CD4-positive, alpha-beta T cell treated with Interleukin-17A for 1 hour (primary cell): ENCODE measurements at places on chromosomes 11 and 22.

GRCh38 chr11:41716862-41717261, 257.4 kb upstream of the LRRC4C start:
- DNase-seq: no peak

- no peak for DNase-seq
Measured at GRCh38 chr11:130088919-130089673, 19.4 kb downstream of the APLP2 start.

DNA sequence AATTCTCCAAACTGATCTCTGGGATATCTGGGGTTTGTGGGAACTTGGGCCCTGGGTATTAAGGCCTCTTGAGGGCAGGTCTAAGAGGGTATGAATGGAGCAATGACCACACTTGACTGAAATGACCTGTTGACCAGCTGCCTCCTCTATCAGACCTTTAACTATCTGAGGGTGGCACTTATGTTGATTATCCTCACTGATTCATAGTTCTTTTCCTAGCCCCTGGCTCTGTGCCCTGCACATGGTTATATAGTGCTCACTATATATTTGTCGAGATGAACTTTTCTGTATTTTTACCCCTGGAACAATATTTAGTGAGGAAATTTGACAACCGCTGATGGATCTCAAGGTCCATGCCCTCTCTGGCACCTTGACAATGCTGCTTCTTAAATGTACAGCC, 305.5 kb upstream of the PLET1 start:
- no peak for DNase-seq

DNA sequence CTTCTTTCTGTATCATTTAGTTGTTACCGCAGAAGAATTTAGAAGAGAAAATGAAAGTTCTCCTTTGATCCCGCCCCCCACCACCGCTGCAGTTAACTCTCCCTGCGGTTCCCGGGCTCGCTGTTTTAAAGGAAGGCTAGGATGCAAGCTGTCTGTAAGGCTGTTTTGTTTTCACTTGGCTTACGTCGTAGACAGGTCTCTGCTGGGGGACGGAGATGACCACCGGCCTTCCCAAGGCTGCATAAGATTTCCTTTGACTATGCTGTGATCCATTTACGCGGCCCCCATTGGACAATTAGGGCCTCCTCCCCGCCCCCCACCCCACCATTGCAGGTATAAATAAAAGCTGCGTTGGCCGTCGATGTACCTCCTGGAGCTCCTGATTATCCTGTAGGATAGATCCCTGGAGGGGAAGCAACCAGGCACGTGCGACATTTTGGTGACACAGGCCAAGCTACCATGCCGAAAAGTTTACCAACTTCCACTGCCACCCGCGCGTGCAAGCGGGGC, 1.4 kb upstream of the CPT1A start:
- DNase-seq: peak; percentile 60

DNA sequence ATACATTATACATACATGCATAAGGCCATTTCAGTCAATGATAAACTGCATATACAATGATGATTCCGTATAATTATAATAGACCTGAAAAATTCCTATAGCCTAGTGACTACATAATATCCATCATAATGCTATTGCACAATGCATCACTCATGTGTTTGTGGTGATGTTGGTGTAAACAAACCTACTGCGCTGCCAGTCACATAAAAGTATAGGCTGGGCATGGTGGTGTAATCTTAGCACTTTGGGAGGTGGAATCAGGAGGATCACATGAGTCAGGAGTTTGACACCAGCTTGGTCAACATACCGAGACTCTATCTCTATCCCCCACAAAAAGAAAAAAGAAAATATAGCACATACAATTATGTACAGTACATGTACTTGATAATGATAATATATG, 163.7 kb upstream of the DDI1 start:
- no peak for DNase-seq

DNA sequence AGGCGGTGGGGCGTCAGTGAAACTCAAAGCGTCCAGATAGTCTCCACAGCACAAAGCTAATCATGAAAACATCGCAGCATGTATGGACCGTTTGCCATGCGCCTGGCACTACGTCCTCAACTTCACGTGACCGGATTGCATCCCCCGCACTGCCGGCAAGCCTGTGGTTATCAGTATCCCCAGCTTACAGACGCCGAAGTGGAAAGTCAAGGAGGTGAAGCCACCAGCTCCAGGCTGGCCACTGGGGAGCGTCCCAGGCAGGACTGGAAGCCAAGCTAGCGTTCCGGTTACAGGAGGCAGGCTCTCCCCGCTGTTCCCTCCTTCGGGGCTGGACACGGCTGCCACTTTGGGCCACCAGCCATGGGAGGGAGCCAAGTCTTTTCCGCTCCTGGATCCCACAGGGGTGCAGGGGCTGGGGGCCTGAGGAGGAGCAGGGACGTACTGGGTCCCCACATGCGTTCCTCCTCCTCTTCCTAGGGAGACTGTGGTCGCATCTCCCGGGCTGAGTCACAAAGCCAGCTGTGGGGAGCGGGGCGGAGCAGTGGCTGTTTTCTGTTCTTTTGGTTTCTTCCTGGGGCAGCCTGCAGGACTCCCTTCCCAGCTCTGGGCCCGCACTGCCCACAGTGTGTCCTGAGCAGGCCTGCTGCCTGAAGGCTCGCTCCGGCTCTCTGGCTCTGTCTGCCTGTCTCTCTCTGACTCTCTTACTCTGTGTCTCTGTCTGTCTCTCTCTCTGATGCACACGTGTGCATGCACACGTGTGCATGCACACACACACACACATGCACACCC, 4.3 kb upstream of the OSBPL5 start:
- no peak for DNase-seq

GRCh38 chr22:35972559-35972958, 56.1 kb downstream of the RBFOX2 start:
- no peak for DNase-seq

GRCh38 chr11:15113381-15113780, 1.3 kb upstream of the INSC start:
- no peak for DNase-seq

GRCh38 chr11:119671051-119671450, 57.9 kb downstream of the NECTIN1 start:
- no peak for DNase-seq

DNA sequence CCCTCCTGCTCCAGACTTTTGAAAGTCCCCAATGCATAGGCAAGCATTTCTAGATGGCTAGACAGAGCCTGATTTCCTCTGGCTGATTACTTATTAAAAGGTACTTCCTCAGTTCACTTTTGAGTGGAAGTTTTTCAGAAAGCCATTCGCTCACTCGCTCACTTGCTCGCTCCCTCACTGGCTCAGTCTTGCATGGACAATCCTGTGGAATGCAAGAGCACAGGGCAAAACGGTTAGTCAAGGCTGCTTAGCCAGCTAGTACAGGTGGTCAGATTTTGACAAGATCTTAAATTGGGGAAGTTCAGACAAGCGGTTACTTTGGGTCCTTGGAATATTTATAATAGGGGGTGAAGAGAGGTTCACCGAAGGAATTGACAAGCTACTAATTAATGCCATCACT, 101.0 kb downstream of the ARL14EP start:
- DNase-seq: no peak

DNA sequence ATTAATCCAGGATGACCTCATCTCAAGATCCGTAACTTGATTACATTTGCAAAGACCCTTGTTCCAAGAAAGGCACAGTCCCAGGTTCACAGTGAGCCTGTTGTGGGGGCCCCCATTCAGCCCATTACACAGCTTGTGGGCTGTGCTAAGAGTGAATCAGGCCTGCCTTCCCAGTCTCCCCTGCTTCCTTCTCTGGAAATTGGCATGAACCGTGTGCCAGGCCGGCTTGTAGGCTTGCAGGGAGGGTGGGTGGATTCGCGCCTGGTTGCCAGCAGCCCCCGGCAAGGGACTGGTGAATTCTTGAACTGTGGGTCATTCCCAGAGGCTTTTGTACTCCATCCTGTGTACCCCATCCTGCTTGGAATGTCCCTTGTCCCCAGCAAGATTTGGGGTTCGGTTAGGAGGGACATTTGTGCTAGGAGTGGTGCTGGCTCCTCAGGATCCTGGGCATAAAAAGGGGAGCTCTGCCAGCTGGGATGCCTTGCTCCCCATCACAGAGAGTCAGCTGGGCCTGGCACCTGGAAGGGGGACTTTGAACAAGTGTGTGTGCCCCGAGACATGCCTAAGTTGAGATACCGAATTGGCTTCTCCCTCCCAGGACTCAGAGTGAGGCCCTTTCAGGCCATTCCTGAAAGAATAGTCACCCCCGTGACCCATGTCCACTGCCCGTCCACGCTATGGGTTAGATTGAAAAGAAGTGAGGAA, 818.2 kb downstream of the BRD1 start:
- no peak for DNase-seq

- peak; percentile 49 for DNase-seq
Measured at GRCh38 chr22:28798810-28799605, 1.4 kb downstream of the XBP1 start.

DNA sequence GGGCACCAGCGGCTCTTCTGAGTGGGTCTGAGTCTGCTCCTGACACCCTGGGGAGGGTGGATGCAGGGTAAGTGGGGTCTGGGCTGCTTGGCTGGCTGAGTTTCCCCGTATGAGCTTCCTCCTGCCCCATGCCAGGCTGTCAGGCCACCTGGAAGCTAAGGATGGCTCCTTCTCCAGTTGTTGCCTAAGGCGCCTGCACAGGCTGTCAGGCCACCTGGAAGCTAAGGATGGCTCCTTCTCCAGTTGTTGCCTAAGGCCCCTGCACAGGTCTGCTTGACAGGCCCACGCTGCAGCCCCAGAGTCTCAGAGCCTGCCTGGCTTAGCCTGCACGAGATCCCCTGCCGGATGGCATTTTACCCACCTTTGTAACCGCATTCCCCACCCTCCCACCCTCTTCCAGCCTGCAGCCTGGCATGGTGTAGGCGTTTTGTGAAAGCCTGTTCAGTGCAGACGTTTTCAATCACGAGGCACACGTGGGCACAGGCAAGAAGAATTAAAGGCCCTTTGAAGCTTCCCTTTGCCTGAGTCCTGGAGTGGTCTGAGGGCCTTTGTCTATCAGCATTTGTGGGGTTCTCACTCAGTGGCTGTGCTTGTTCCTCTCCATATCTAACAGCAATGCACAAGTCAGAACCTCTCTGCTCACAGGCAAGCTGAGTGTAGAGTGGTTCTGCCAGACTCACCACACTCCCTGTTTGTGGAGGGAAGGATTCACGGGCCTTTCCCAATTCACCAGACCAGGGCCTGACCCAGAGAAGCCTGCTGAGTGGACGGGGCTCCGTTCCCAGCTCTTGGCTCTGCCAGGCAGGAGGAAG, 40.2 kb upstream of the B3GAT1 start:
- no peak for DNase-seq
